ENCODE measurements at places on chromosomes 7 and 10. TPM values are rescaled to one million over a fixed set of nuclear protein-coding genes. Genes with fewer than 3 reads are reported as not detected.

- no peak for DNase-seq
These were observed 602.8 kb downstream of the KCNMA1 start for GRCh38 chr10:77034795-77035194.

DNA sequence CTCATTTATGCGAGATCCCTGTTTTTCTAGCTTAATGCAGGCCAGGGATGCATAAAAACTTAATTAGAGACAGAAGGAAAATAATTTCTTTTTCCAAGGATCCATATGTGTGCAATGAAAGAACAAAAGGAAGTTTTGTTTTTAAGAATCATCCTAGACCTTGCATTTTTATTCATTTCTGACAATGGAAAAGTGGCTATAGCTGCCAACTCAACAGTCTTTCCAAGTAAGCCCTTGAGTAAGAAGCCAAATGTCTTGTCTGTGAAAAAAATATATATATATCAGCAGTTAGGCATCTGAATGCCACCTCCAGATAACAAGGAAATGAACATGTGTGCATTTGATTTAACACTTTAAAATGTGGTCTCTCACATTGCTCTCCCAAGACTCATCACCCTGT is 1397.6 kb downstream of the GATA3 start:
- DNase-seq: no peak

DNA sequence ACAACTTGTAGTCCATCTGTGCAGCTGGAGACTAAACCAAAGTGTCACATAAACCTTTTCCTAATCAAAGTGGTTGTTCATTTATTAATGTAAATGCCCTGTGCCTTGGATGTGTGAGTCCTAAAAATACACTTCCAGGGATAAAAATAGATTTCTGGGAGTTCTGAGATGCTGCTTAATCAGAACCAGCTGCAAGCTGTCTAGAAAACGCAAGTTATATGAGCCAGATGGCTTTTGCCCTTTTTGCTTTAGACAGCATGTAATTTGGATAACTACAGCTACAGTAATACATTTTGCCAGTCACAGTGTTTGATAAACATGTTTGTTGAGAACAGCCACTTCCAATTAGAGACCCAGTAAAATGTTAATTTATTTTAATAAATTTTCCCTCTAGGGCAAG is 185.1 kb upstream of the PRPS1L1 start:
- DNase-seq: no peak

DNA sequence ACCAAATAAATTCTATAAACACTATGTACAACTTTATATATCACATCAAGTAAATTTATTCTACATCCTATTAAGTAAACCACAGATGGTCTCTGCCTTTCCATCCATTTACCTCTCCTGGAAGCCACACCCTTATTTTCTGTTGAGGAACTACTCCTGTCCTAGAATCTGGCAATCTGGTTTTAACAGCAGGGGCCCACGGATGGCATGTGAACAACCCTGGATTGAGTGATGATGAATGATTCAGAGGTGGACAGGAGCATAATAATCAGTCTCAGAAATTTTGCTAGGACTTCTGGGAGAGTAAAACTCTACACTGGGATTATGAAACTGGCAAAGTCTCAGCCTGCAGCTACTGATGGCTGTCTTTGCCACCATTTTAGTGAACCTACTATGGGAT is 54.1 kb downstream of the CDK6 start:
- DNase-seq: no peak

The CYP3A5 gene
- total RNA-seq: not detected

The CYP26C1 gene
- 0.77 TPM for total RNA-seq
